Activated CD4-positive, alpha-beta T cell treated with anti-CD3 and anti-CD28 coated beads, Interleukin-2, amount 10 ng/mL, durations not matched to agents 24 days and 14 days (primary cell): ENCODE measurements at places on chromosomes 16 and 17.

- no peak for DNase-seq
Observed at GRCh38 chr17:9173386-9173983, 152.2 kb downstream of the NTN1 start.

DNA sequence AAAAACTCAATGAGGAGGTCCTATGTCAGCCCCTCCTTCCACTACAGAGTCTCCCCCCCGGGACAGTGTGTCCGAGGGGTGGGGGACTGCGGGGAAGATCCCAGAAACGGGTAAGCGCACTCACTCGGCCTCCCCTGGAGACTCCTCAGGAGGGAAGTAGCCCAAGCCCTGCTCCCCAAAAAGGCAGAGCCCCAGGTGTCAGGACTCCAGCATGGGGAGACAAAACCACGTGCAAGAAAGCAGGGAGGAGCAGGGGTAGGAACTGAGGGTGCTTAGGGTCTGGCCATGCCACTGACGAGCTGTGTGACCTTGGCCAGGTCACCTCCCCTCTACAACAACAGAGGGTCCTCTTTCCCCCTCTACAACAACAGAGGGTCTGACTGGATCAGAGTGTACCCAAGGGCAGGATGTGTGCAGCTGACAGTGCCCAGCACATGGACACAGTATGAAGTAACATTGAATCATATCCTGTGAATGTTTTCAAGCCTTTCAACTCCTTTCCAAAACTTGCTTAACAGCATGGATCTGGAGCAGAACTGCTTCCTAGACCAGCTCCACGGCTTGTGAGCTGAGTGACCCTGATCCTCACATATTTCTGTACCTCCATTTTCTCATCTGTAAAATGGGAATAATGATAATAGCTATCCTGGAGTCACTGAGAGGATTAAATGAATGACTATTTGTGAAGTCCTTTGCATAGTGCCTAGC lies 2.1 kb upstream of the NAGS start:
- DNase-seq = no peak

DNA sequence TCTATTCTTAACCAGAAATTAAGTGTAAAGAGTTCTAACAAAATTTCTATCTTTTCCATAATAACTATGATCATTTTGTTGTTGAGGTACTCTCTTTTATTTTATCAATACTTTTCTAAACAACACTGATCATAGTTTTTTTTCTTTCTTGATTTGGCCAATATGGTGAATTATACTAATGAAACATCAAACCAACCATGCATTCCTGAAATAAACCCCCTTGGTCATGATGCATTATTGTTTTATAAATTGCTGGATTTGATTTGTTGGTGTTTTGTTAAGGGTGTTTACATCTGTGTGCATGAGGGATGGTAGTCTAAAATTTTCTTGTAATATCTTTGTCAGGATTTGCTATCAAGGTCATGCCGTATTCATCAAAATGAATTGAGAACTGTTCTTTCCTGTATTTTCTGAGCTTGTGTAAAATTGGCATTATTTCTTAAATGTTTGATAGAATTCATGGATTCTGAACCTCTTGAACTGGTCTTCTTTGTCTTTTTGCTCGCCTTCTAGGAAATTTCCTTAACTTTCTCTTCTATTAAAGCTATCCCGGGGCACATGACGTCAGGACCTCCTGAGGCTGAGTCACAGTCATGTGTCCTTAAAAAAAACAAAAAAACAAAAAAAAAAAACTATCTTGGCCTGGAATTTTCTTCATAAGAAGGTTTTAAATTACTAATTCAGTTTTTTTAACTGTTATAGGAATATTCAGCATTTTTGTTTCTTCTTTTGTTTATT lies 3.9 kb upstream of the TRIM25 start:
- DNase-seq = no peak

- DNase-seq = no peak
Observed at GRCh38 chr17:34644941-34645550, 65.7 kb downstream of the TMEM132E start.

- DNase-seq = peak; percentile 87
Observed at GRCh38 chr17:66633317-66633965, 201.5 kb upstream of the CACNG5 start.

GRCh38 chr16:4801962-4802658 lies at the start of gene ROGDI:
TSS of gene ROGDI (minus strand) at chr16:4802633. CDS start at chr16:4802571, 62 bp downstream.
- DNase-seq = peak; percentile 96
